ENCODE measurements at places on chromosomes 13 and 19.

GRCh38 chr13:40933508-40934204, 85.5 kb downstream of the ELF1 start:
- DNase-seq, result no peak

DNA sequence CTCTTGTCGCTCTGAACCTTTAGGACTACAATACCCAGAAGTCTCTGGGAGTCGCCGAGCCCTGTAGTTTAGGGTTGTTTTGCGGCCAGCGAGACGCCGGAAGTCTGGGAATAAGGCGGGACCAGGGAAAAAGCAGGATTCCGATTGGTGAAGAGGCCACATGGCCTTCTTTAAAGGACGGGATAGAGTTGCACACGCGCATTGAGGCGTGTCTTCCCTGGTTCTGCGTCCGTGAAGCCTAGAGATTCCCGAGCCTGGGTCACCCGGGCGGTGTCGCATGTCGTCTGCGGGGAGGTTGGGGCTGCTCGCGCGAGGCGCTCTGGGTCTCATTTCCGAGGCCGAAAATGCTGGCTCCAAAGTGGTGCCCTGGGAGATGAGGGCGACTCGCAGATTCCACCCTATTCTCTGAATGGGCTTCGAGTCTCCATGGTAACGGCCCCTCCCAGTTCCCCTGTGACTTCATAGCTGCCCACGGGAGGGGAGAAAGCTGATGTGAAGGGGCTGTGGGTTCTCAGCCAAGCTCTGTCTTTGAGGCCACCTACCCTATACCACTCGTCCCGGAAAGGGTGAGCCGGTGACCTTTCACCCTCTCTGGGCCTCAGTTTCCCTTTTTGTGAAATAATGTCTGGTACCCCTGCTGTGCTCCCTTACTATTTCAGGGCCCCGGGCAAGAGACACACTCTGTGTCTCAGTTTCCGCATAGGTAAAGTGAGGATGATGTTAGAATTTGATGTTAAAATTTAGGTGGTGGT, 614 bp upstream of the ZSCAN5A start:
- DNase-seq, result peak; percentile 82

DNA sequence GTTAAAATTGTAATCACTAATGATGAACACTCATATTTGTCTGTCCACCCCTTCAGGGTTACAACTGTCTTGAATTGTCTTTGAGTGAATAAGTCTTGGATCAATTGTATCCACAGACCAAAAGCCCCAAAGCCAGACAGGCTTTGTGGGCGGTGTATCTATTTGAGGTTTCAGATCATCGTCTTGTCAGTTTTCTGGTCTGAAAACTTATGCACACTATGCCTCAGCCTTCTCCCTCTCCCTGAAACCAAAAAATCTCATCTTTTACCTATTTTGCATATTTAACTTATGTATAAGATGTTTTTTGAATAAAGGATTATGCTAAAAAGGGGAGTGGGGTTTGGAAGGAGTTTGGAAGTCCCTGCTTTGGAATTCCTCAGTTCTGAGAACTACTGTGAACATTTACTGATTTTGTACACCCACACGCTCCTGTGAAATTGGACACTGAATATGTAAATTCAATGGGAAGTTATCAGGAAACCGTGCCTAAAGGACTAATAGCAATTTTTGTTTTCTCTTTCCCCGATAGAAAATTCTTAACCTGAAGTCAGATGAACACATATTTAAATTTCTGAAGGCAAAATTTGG, 52.1 kb downstream of the DPY19L3 start:
- DNase-seq, result no peak

DNA sequence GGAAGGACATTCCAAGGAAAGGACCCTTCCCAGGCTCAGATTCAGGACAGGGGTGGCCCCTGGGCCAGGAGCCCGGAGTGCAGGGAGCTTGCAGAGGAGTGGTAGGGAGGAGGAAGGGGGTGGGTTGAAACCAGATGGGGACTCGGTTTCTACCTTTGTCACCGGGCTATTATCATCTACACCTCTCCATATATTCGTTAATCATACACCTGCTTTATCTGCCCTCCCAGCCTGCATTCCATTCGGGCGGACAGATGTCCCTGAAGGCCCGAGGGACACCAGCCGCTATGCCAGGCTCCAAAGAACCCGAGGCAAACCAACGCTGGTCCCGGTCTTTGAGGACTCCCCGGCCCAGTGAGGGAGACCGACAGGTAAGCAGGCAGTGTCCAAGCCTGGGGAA, 15.5 kb upstream of the MYH14 start:
- DNase-seq, result no peak

DNA sequence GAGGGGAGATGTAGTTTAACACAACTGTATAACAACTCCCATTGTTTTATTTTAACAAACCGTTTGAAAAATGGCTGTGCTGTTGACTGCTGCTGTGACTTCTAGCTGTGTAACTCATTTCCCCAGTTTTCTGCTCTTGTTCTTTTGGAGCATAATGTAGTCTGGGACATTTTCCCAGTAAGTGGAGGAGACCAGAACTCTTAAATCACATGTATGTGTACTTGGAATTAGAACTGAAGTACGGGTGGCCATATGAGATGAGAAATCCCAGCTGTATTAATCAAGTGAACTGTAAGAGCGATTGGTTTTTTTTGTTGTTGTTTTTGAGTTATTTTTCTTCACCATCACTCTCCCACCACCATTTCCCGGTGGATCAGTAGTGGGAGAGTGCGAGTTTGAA, 49.4 kb upstream of the RNF113B start:
- DNase-seq, result no peak

GRCh38 chr19:38658462-38659306, 11.2 kb downstream of the ACTN4 start:
- DNase-seq, result no peak

DNA sequence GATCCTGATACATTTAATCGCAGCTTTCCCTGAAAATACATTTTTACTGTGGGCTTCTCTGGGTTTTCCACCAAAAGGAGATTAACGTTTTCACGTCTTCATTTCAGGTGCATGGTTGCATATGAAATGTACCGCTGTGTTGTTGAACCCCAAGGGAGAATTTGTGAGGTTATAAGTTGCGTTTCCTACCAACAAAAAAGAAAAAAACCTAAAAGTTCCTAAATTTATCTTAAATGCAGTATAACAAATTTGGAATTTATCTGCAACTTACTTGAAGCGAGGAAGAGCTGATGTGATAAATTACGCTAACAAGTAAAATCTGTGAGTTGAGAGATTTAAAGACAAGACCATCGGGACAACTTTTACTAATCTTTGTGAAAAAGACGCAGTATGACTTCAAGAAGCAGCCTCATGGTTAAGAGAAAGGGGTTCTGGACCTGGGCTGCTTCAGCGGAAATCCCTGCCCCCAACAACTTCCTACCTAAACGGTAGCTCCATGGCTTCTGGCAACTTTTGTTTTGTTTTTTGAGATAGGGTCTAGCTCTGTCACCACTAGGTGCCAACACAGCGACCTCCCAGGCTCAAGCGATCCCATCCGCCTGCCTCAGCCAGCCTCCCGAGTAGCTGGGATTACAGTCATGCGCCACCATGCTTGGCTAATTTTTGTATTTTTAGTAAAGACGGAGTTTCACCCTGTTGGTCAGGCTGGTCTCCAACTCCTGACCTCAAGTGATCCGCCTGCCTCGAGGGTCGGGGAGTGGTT, 958 bp upstream of the OBI1 start:
- DNase-seq, result no peak

GRCh38 chr13:60463787-60464186, 66.8 kb downstream of the TDRD3 start:
- DNase-seq, result no peak

DNA sequence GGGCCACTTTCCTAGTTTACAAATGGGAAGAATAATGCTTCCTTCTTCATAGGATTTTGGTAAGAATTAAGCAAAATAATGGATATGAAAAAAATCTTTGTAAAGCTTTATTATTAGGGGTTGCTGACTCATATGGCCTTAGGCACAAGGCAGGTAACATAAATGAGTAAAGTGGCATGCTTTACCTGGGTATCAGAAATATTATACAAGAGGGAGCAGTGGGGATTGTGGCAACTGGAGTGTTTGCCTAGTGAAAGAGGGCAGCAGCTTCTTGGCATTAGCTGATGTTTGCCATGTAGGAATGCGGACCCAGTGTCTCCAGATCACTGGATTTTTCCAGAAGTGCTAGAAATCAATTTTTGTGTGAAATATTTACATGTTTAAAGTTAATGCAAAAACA, 19.5 kb downstream of the WDFY2 start:
- DNase-seq, result no peak

GRCh38 chr13:40629678-40630384, 36.6 kb downstream of the FOXO1 start:
- DNase-seq, result no peak

DNA sequence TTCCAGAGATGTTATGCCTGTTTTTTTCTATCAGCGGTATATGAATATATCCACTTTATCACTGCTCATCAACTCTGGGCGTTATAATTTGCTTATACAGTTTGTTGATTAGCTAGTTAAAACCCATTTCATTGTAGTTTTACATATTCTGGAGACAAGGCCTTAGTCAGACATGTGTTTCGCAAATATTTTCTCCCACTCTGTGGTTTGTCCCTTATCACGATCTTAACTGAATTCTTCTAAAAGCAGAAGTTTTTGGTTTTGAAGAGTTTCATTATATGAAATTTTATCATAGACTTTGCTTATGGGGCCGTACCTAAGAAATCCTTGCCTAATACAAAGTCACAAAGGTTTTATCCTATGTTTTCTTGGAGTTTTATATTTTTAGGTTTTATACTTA, 84.6 kb downstream of the FRY start:
- no peak for DNase-seq

DNA sequence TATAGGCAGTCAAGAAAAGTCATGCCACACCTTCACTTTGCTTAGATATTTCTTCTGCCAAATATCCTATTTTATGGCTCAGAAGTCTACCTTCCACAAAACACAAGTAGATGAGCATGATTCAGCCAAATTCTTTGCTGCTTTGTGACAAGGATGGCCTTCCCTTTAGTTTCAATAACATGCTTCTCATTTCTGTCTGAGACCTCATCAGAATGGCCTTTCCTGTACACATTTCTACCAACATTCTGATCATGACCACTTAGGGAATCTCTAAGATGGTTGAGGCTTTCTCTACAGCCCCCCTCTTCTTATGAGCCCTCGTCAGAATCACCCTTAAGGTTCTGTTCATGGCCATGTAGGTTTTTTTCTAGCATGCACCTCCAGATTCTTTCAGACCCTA, 96.2 kb downstream of the COL4A2 start:
- no peak for DNase-seq

GRCh38 chr19:51916167-51916566, 11.1 kb upstream of the ZNF613 start:
- DNase-seq, result no peak

GRCh38 chr19:33492090-33492489, 29.5 kb downstream of the PEPD start:
- no peak for DNase-seq

DNA sequence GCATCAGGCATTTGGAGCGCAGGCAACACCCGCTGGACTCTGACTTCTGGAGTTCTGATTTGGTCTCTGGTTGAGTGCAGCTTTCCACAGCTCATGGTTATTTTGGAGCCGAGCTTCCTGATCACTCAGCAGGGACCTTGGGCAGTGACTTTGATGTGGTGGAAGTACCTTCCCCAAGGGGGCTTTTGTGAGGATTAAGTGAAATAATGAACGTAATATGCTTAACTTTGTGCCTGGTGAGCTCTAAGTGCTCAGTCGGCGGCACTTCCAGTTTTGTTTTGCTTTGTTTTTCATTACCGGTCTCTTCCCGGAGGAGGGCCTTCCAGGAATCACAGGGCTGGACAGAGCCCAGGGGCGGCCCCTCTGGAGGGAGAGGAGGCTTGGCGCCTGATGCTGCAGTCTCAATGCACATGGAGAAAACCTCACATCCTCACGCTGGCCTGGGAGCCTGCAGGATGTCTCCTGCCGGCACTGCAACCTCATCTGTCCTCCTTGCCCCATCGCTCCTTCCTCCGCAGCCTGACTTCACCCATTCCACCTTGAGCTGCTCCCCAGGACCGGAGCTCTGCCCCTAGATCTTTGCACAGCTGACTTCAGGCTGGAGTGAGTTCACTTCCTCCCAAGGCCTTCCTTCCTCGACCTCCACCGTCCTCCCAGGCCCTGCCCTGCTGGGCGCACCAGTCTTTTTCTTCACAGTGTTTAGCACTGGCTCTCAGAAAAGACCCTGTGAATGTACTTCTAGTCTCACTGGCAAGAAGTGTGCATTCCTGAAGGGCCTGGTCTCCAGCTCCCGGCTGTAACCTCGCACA, 1.5 kb downstream of the PLEKHF1 start:
- DNase-seq, result no peak

DNA sequence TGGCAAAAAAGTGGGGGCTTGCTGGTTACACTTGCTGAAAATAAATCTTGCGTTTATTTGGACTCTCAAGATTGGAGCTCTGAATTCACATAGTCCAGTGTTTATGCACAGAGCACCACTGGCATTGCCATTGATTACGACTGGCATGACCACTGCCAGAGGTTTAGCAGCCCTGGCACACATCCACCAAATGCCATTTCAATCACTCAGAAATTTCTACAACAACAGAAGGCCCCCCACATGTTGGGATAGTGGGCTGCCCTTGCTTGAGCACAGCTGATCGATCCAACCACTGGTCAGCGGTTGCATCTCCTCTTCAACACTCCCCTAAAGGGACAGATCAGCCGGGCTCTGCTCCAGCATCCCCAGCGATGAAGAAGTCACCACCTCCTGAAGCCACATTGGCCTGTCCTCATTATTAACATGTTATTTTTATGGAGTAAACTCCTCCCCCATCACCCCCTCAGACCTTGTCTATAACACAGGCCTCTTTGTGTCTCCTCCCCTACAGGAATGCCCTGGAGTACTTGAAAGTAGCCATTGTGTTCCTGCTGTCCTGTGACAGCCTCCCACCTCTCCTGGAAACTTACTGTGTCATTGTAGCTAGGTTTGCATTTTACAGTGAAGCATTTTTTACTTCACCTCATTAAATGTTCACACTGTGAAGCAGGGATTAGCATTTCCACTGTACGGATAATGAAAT, 51.3 kb downstream of the CDADC1 start:
- no peak for DNase-seq

- DNase-seq, result no peak
Measured at GRCh38 chr13:109206616-109207015, 577.2 kb downstream of the MYO16 start.

GRCh38 chr13:106233134-106233735, 302.2 kb downstream of the EFNB2 start:
- no peak for DNase-seq

GRCh38 chr13:33219926-33220325, 65.6 kb downstream of the STARD13 start:
- DNase-seq, result no peak

DNA sequence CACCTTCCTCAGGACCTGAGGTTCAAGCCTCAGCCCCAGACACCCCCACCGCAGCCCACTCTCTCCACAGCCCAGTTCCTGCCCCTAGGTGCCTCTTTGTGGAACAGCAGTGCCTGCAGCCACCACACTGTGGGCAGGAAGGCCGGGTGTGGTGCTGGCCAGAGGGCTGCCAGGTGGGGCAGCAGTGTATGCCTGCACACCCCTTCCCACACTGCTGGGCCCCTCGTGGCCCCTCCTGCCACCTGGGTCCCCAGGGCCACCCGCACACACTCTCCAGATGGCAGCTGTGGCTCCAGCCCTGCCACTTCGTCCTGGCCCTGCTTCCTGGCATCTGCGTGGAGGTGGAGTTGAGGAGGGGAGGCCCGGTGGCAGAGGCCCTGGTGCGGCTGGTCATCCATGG, 35.1 kb downstream of the HPN start:
- no peak for DNase-seq

- DNase-seq, result no peak
Measured at GRCh38 chr13:23688336-23688735, 118.1 kb downstream of the TNFRSF19 start.
